ENCODE measurements at places on chromosomes 13 and 19.

GRCh38 chr13:42899266-42899665 is 92.8 kb downstream of the EPSTI1 start:
- no peak for DNase-seq

DNA sequence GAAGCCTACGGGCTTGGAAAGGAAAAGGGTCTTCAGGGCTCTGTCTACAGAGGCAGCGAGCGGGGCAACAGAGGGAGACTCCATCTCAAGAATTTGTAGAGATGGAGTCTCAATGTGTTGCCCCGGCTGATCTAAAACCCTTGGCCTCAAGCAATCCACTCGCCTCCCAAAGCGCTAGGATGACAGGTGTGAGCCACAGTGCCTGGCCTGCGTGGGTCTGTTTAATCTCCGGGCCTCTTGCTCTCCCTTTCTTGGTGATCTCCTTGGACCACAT is 8.1 kb downstream of the RPS9 start:
- DNase-seq = no peak

DNA sequence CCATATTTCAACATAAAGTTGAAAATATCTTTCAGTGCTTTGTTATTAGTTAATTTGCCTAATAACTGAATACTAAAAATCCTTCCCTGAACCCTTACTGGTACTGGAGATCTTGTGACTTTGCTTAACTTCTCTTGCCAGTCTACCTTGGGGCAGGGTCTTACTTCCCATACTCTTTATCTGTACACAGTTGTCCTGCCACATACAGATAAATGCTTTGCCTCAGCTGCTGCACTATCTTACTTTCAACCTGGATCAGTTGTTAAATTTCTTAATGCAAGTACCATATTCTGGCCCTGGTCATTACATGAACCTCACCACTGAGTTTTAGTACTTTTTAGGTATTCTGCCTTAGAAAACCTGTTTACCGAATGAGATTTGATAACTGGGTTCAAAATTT is 107.6 kb downstream of the PIBF1 start:
- DNase-seq = no peak

- DNase-seq = no peak
These were observed 329.2 kb upstream of the TSHZ3 start for GRCh38 chr19:31678421-31678820.

GRCh38 chr13:30908416-30908980 is 2.4 kb downstream of the MEDAG start:
- no peak for DNase-seq

DNA sequence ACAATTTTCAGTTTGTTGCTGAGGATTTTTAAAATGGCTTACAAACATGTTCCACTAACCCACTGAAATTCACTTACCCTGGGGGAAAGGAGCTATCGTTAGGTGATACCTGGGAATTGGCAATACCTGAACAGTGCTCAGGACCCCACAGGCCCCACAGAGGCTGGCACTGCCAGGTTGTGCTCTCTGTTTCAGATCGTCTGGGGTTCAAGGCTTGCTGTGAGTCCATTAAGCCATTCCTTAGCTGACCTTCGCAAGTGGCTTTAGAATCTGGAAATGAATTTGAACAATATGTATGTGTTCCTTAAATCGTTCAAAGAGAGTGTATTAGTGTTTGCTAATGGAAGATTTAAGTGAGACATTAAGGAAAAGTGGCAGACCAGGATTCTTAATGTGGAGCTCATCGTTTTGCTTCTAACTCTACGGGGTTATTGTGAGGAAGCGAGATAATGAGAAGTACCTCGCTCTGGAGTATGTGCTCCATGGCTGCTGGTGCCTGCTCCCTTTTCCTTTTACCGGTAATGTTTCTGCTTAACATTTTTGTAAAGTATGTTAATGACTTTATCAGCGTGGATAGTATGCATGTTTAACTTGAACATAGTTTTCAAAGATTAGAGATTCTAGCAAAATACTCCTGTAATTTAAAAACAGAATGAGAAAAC is 13.6 kb downstream of the KLF5 start:
- DNase-seq = no peak

GRCh38 chr19:49557641-49558325 is 22.6 kb downstream of the NOSIP start:
- no peak for DNase-seq

GRCh38 chr19:20271215-20271926 is 104.4 kb downstream of the ZNF486 start:
- no peak for DNase-seq
